ENCODE measurements at places on chromosomes 11 and 22. TPM values are rescaled to one million over a fixed set of nuclear protein-coding genes. Genes with fewer than 3 reads are reported as not detected.

GRCh38 chr11:64529559-64530520, 61.2 kb upstream of the SLC22A12 start:
- H3K36me3 ChIP-seq: no peaks in the 10 kb centered on the region
- no peak overlapping the region for H3K4me3 ChIP-seq
- no peak overlapping the region for H3K27ac ChIP-seq
- H3K27me3 ChIP-seq: peaks cover 6% of the 10 kb centered on the region

DNA sequence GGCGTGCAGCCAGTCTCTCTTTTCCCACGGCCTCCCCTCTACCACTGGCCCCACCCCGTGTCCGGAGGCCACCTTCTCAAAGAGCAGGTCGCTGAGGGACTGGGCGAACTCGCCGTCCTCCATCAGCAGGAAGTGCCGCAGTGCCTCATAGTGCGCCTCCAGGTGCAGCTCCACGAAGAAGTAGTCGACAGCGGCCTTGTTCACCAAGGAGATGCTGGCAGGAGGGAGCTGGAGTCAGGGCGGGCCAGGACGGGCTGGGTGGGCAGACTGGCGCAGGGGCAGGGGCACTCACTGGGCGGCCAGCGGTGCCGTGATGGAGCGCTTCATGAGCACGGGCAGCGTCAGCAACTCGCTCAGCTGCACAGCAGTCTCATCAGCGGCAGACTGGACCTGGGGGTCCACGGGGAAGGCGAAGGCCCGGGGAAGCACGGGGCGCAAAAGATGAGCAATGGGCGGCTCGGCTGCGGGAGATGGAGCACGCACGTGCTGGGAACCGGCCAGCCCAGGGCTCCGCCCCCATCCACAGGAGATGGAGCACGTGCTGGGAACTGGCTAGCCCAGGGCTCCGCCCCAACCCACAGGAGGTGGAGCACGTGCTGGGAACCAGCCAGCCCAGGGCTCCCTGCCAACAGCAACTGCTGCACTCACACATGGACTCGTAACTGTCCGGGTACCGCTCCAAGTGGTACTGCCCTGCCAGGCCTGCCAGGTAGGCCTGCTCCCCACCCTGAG, 18.4 kb downstream of the SELENOO start:
- DNase-seq: no peak
- H3K27ac ChIP-seq: no peak overlapping the region
- no peaks in the 10 kb centered on the region for H3K4me1 ChIP-seq
- H3K27me3 ChIP-seq: peaks cover 15% of the 10 kb centered on the region

MRGPRE gene
- 1.0 TPM for total RNA-seq

DNA sequence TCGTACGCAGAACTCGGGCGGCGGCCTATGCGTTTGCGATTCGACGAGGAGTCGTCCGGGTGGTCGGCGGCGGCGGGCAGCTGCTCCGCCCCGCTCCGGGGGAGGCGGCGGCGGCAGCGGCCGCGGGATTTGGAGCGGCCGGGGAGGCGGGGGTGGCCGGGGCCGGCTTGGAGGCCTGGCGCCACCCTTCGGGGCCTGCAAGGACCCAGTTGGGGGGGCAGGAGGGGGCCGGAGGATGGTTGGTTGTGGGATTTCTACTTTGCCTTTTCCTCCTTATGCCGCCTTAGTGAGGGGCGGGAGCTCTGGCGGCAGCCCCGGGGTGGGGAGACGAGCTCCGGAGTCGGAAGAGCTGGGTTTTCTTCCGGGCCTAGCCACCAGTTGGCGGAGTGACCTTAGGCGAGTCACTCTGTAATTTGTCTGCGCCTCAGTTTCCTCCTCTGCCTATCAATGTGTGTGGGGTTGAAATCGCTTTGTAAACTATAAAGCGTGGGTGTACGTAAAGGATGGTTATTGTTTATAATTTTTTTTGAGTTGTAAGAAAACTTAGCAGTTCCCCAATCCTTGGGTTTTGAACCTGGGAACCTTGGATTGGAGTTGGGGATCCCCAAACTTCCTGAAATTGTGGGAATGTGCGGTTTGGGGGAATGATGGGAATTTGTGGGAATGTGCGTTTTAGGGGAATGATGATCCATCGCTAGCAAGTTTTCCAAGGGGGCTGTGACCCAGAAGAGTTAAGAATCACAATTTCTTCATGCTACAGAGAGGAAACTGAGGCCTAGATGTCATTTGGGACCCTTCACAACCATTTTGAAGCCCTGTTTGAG, 679 bp downstream of the TUG1 start:
- peak; percentile 65 for DNase-seq
- H3K4me3 ChIP-seq: peak overlapping the region; percentile 90
- H3K36me3 ChIP-seq: peaks cover 36% of the 10 kb centered on the region
- peak overlapping the region; percentile 76 for H3K27ac ChIP-seq
- H3K27me3 ChIP-seq: peaks cover 5% of the 10 kb centered on the region

DNA sequence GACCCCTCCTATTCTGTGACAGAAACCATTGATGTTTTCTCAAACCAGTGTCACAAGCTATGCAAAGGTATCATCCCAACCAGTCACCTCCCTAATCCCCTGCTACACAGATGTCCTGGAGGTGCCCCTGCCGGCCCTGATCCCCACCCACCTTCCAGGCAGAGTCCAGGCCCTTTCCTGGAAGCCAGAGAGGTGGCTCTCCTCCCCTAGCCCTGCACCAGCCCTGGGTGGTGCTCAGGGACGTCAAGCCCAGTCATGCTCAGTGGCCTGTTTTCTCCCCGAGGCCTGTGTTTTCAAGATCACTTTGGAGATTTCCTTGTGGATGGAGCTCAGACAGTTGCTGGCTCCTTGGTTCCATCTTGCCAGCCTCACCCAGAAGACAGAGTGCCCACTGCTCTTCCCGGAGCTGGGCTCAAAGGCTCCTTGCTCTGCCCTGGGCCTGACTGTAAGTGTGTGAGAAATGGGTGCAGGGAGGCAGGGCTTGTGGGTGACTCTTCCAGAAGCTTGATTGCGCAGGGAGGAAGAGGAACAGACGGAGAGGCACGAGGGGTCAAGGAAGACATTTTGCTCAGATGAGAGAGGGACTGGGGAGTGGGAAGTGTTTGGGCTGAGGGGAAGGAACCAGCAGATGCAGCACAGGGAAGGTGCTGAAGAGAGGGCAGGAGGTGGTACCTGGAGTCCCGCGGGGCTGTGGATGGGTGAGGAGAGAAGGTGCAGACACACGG, 11.3 kb downstream of the P2RY6 start:
- no peak overlapping the region for H3K4me3 ChIP-seq
- DNase-seq: no peak
- H3K4me1 ChIP-seq: peaks cover 10% of the 10 kb centered on the region
- no peaks in the 10 kb centered on the region for H3K36me3 ChIP-seq
- H3K27me3 ChIP-seq: peaks cover 9% of the 10 kb centered on the region

FIBIN gene
- 0.22 TPM for total RNA-seq

- H3K36me3 ChIP-seq: no peaks in the 10 kb centered on the region
- peaks cover 7% of the 10 kb centered on the region for H3K4me1 ChIP-seq
- DNase-seq: no peak
- H3K4me3 ChIP-seq: no peak overlapping the region
- no peaks in the 10 kb centered on the region for H3K27me3 ChIP-seq
- peak overlapping the region; percentile 3 for H3K27ac ChIP-seq
Measured at GRCh38 chr11:78564490-78565467, 9.9 kb downstream of the NARS2 start.

PKNOX2 gene
- total RNA-seq: 8.7 TPM

SYNGR1 gene
- total RNA-seq: 49.5 TPM

- no peak for DNase-seq
- no peak overlapping the region for H3K27ac ChIP-seq
- no peaks in the 10 kb centered on the region for H3K36me3 ChIP-seq
- no peaks in the 10 kb centered on the region for H3K4me1 ChIP-seq
Measured at GRCh38 chr11:26762089-26762488, 40.2 kb upstream of the SLC5A12 start.

MTMR3 gene
- 51.7 TPM for total RNA-seq

DNA sequence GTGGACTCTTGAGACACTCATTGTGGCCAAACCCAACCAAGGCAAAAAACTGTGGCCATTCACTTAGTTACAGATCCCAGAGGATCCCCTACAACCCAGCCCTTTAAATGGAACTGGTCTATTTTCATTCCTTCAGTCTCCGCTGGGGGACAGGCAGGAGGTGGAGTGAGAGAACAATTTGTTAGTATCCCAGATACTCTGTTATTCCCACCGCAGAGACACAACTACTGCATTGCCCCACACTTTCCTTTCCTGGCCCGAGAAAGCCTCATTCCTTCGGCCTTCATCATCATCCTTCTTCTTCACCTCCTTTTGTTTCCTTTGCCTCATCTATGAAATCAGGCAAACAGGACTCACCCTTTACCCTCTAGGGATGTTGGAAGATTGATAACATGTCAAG, 191.1 kb downstream of the NTM start:
- no peak for DNase-seq
- H3K4me3 ChIP-seq: no peak overlapping the region
- no peaks in the 10 kb centered on the region for H3K4me1 ChIP-seq

GRCh38 chr22:39144101-39144767, 8.2 kb downstream of the CBX7 start:
- H3K27me3 ChIP-seq: peaks cover 2% of the 10 kb centered on the region
- peak overlapping the region; percentile 42 for H3K4me3 ChIP-seq
- DNase-seq: no peak
- H3K27ac ChIP-seq: no peak overlapping the region

DNA sequence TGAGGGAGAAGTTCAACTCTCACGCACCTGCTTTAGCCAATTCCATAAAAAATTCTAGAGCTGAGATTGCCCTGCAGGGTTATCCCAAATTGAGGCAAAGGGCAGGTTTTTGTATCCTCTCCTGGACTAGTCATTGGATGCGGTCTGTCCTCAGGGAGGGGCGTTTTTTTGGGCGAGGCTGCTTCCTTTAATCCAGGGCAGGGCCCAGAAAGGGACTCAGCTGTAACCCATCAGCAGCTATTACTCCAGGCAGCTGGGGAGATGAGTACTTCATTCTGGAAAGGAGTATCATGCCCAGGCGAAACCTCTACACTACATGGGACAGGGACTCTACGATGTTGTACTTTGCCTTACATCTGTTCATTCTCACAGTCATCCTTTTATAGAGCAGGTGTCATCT, 103.3 kb downstream of the SCN3B start:
- no peak overlapping the region for H3K27ac ChIP-seq
- H3K4me3 ChIP-seq: no peak overlapping the region
- H3K4me1 ChIP-seq: peaks cover 27% of the 10 kb centered on the region
- DNase-seq: no peak
- H3K27me3 ChIP-seq: peaks cover 2% of the 10 kb centered on the region

CHRM1 gene
- not detected for total RNA-seq

- H3K36me3 ChIP-seq: no peaks in the 10 kb centered on the region
- no peak for DNase-seq
- no peaks in the 10 kb centered on the region for H3K27me3 ChIP-seq
- H3K27ac ChIP-seq: no peak overlapping the region
- H3K4me1 ChIP-seq: no peaks in the 10 kb centered on the region
Measured at GRCh38 chr11:76115555-76115954, 90.7 kb downstream of the WNT11 start.

DNA sequence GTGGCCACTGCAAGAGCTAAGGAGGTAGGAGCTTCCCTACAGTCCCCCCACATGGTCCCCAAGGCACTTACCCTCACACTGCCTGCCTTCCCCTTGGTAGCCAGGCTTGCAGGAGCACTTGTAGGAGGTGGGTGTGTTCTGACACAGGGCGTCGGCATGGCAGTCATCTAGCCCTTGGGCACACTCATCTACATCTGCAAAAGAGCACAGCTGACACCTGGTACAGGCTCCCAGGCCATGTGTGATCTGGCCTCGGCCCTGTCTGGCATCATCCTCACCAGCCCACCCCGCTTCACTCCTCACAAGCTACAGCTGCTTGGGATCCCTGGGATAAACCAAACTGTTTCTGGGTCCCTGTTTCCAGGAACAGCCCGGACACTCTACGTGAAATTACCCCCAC, 1.8 kb downstream of the SCUBE2 start:
- H3K36me3 ChIP-seq: peaks cover 4% of the 10 kb centered on the region
- no peak overlapping the region for H3K27ac ChIP-seq
- peaks cover 16% of the 10 kb centered on the region for H3K4me1 ChIP-seq
- peaks cover 21% of the 10 kb centered on the region for H3K27me3 ChIP-seq

Data from glutamatergic neuron (in vitro differentiated cells).